ENCODE measurements at places on chromosomes 7 and 10.
A peak's percentile ranks its signal among the peaks of the same experiment; 100 is the strongest.

DNA sequence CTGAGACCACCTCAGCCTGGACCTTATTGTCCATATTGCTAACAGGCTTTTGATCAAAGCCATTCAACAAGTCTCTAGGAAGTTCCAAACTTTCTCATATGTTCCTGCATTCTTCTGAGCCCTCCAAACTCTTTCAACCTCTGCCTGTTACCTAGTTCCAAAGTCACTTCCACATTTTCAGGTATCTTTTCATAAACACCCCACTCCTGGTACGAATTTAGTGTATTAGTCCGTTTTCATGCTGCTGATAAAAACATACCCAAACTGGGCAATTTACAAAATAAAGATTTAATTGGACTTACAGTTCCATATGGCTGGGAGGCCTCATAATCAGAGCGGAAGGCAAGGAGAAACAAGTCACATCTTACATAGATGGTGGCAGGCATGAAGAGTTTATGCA is 836.8 kb downstream of the SORCS1 start:
- DNase-seq = no peak

- DNase-seq = no peak
Observed at GRCh38 chr7:108109221-108109908, 20.8 kb downstream of the LAMB4 start.

- no peak for DNase-seq
Observed at GRCh38 chr10:18136073-18136791, 4.0 kb upstream of the CACNB2 start.

GRCh38 chr10:92691591-92692079 is 1.9 kb downstream of the HHEX start:
- no peak for DNase-seq

DNA sequence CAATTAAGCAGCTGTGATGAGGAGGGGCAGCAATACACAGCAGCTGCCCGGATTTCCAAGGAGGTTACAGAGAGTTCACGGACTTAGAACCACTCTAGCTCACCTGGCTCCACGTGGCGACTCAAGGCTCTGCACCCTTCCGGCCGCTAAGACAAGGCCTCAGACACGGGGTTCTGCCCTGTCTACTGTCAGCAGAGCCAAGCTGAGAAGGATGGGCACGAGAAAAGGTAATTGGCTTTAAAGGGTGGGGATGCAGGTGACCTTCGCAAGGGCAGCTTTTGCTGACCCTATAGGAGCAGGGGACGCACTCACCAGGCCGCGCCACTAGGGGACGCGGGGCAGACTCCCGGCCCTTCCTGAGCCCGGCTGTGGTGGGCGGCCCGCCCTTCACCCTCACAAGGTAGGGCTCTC is 152.4 kb downstream of the KIF20B start:
- peak; percentile 15 for DNase-seq

GRCh38 chr7:3639253-3639652 is 338.2 kb downstream of the SDK1 start:
- DNase-seq = no peak

DNA sequence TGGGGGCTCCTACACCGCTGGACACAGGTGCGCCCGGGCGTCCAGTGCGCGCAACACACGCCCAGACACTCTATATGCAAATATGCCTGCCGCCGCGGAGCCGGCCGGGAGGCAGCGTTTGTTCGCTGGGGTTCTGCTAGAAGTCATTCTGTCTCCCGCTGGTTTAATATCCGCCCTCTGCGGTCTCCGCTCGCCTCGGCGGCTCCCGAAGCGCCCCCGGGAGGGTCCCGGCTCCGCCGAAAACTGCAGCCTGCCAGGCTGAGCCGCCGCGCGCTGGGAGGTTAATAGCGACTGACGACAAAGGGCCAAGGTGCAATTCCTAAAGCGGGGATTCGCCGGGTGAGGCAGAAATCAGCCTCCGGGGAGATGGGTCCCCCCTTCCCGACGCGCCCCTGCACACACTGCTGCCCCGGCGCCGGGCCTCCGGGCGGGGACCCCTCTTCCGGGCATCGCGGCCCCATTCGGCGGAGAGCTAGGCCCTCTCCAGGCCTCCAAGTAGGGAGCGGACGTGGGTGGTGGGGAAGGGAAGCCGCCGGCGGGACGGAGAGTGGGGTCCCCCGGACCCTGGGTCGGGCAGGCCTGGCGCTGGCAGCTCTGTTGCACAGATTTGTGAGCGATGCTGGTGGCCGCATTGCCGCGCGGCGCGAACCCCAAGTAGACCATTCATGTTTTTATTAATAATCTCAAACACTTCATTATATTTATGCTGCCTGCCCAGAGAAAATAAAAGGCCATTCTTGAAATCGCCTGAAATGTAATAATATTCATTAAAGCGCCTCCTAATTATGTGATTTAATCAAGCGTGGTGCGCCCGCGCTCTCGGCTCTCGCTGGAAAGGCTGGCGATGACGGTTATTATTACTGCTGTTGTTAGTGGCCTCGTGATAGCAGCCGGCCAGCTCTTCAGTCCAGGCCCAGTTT is 9.1 kb downstream of the EN2 start:
- DNase-seq = no peak

GRCh38 chr10:18683427-18683826 is 24.2 kb downstream of the ARL5B start:
- no peak for DNase-seq

GRCh38 chr7:17406738-17407137 is 108.3 kb downstream of the AHR start:
- DNase-seq = no peak

- DNase-seq = no peak
Observed at GRCh38 chr7:131844369-131844768, 287.9 kb upstream of the PODXL start.

GRCh38 chr7:966291-967069 is 8.9 kb downstream of the COX19 start:
- no peak for DNase-seq

GRCh38 chr7:55533050-55533728 is 39.1 kb downstream of the VOPP1 start:
- no peak for DNase-seq

Measured in iPS DF 19.7 (cell line).